CD4-positive, alpha-beta T cell treated with Interleukin-6 at 100 ng/mL for 8 hours (primary cell): ENCODE measurements at places on chromosomes 11 and 22.

- no peak for DNase-seq
Measured at GRCh38 chr11:69089258-69089657, 40.5 kb downstream of the TPCN2 start.

GRCh38 chr11:70290361-70291065 lies 20.0 kb downstream of the PPFIA1 start:
- no peak for DNase-seq

DNA sequence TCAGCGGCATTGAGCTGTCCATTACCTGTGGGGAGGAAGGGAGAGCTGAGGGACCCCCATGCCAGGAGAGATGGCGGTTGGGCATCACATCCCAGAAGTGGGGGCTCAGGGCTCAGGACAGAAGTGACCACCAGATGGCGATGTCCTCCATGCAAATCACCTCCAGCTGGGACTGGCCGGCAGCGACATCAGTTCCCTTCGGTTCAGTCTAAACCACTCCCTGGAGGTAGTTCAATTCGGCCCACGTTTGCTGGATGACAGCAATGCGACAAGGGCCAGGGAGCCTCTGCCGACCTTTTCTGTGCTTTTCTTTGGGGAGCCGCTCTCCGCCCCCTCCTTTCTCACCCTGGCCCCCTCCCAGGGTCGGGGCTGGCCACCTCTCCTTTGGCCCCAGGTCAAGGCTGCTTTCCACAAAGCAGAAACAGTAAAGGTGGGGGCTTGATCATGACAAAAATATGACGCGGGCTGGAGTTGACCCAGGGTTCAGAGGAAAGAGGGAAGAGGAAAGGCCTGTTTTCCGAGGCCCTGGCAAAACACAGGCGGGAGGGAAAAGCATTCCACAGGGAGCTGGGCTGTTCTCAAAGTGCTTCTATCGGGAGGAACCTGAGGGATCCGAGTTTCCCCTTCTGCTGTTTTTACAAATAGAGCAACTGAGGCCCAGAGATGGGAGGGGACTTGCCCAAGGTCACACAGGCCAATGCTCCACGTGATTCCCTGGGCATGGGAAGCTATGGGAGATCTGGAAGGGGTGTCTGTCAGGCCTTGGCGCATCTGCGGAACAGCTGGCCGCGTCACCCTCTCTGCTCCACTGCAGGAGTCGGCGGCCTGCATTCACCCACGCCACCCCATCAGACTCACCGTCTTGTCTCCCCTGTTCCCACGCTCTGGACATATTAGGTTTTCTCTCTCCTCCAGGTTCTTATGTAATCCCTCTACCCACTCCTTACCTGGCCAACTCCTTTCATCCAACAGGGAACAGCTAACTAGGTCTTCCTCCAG lies 54.7 kb downstream of the FBXO7 start:
- peak; percentile 52 for DNase-seq

DNA sequence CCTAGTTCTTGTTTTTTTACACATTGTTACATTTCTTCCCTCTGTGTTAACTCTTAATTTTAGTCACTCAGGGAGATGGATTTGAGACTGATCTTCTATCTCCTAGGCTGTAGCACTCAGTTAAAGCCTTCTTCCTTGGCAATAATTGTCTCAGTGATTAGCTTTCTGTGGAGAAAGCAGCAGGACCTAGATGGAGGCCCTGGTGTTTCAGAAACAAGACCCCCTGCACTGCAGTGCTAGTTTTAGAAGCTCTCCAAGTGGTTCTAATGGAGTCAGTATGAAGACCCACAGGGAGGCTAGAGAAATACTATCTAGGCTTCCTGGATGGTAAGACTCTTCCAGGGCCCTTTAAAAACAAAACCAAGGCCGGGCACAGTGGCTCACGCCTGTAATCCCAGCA lies 4.1 kb upstream of the PC start:
- DNase-seq, result no peak

DNA sequence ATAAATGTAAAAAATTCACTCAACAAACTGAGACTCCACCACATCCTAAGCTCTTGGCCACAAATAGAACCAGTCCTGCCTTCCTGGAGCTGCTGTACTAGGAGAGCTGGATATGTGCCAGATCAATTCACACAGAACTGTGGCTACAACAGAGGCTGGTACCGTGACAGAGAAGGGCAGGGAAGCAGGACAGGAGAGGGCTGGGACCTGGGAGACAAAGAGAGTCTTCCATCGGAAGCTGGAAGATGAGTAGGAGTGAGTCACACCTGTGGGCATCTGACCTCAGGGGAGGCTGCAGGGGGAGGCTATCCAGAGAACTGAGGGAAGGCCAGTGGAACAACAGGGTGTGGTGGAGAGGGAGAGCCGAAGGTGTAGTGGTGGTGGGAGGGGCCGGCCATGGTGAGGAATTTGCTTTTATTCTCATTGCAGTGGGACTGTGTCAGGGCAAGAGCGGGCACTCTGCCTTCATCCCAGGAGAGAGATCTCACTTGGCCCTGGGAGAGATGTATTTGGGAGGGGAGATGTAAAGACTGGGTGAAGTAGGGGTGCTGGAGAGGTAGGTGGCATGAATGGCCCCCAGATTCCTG lies 1.9 kb upstream of the LTBP3 start:
- DNase-seq, result no peak

- no peak for DNase-seq
Measured at GRCh38 chr22:48181263-48181955, 1419.0 kb downstream of the TBC1D22A start.

DNA sequence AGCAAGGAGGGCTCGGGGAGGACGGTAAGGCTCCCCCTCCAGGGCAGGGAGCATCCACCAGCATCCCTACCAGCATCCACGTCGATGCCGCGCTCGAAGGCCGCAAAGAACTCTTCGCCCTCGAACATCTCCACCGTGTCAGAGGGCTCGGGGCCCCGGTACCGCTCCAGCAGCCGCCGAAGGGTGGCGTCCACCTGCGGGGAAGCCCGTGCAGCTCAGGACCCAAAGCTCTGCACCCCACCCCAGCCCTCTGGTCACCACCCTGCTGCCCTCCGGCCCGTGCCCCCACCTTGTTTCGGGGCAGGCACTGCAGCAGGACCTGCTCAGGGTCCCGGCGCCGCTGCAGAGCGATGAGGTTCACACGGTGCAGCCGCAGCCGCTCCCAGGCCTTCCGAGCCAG lies 2.4 kb upstream of the SLC25A22 start:
- no peak for DNase-seq

DNA sequence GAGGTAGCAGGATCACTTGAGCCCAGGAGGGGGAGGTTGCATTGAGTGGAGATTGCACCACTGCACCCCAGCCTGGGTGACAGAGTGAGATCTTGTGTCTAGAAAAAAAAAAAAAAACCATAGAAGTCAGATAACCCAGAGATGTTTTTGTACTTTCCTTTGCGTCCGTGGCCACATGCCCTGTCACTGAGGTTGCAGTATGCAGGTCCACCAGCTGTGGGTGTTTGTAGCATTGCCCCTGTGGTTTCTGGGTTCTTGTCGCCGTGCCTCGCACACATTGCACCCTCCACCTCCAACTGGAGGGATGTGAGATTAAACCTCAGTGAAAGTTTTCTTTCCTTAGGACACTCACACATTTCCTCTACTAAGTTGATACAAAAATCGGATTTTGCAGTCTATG lies 70.3 kb downstream of the TNRC6B start:
- DNase-seq, result peak; percentile 74

DNA sequence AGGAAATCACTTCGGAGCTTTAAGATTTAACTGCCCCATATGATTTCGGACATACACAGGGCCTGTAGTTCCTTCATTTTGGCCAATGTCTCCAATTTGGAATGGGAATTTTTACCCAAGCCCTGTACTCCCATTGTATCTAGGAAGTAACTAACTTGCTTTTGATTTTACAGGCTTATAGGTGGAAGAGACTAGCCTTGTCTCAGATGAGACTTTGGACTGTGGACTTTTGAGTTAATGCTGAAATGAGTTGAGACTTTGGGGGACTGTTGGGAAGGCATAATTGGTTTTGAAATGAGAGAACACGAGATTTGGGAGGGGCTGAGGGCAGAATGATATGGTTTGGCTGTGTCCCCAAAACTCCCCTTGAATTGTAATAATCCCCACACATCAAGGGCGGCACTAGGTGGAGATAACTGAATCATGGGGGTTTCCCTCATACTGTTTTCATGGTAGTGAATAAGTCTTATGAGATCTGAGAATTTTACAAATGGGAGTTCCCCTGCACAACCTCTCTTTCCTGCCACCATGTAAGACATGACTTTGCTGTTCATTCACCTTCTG lies 130.5 kb downstream of the LARGE1 start:
- DNase-seq, result no peak

DNA sequence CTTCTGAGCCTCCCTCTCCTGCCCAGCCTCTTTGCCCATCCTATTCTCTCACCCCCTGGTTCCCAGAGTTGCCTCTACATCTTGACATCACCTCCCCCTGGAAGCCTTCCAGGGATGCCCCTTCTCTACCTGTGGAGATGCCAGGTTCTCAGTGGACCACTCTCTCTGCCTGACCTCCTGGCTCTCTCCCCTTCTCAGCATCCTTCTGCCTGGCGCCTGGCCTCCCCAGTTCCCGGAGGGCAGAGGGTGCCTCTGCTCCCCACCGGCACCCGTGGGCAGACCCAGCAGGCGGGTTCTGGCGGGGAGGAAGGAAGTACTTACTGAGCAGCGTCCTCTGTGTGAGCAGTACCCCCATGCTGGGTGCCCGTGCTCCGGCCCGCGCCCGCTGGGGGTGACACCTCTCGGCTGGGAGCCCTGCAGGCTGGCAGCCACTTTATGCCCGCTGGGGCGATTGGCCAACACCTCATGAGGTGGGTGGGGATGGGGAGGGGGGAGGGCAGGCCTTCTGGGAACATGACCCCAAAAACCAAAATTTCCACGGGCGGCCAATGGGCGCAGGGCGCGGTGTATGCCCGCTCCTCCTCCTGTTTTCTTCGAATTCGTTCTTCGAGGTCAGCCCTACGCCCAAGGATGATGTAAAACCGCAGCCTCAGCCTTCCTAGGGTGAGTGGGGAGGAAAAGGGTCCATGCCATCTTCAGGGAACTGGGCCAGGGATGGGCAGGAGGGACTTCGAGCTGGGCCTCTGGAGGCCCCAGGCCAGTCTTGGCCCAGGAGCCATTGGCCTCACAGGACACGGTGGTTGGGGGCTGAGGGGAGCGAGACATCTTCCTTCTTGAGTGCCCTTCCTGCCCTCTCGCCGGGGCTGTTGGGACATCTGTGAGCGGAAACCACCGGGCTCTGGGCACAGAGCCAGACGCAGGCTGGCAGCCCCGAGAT lies at the start of gene OSM:
TSS of gene OSM (minus strand) at position 407 of the 937 bp plus-strand sequence. CDS start at position 355, 52 bp downstream.
- DNase-seq, result peak; percentile 71

GRCh38 chr11:128707681-128708080 lies 13.8 kb downstream of the FLI1 start:
- no peak for DNase-seq

GRCh38 chr11:117625237-117625636 lies 171.8 kb downstream of the DSCAML1 start:
- no peak for DNase-seq

DNA sequence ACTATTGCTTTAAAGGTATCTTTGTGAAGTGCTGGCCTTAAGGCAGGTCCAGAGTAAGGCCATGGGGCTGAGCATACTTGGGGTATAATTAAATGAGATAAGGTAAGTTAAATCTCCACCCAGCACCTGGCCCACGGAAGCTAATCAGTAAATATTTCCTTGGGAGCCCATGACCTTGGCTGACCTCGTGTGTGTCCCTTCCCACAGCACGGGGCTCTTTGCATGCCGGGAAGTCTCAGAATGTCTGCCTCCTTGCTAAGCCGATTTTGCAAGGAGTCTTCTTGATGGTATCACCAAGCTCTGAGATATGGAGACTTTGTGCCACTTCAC lies 46.5 kb downstream of the ADM start:
- no peak for DNase-seq

DNA sequence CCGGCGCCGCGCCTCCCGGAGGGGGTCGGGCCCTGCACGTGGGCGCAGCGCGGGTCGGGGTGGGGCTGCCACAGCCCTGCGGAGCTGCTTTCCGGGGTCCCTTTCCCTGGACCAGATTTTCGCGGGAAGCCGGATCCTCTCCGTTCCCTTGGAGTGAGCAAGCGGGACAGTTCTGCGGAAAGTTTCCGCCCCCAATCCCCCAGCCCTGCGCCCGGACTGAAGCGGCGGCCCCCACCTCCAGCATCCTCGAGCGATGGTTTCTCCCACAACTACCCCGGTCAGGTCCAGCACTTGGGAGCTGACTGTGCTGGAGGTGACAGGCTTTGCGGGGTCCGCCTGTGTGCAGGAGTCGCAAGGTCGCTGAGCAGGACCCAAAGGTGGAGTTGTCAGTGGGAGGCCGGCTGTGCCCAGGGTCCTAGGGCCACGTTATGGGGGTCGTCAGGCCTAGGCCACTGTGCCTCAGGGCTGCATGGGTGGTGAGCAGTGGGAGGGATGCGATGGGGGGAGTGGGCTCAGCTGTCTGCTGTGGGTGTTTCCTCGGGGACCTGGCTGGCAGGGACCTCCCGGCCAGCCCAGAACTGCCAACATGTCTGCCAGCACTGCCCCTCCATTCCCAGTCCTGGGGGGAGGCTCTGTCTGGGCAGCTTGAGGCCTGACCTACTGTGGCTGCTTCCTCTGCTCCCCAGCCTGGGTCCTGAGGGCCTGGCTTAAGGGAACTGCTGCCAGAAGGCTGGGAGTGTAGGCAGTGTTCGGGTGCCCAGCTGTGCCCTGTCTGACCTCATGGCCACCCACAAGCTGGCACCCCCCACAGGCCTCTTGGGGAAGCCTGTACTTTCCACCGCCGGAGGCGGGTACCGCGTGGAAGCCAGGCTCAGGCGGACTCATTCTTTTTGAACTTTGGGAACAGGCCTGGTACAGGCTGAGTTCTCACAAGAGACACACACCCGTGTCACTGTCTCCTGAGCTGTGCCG lies 726 bp downstream of the ST3GAL4 start:
- no peak for DNase-seq

DNA sequence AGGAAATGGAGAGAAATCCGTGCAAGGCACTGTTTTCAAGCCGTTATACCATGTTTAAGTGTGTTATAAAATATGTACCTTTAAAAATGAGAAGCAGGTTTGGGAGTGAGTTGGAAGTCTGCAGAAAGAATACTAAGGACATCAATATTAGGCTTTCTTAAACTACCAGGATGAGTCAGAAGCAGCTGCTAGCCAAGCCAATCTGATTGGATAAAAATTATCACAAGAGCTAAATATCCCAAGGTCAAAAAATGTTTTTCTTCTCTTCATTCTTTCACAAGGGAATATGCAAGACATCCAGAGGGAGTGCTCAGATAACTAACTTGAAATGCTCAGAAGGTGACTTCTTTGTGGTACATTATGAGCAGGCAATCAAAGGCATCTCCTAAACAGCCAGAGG lies 19.3 kb upstream of the CKAP5 start:
- DNase-seq, result no peak

- DNase-seq, result no peak
Measured at GRCh38 chr22:49305966-49306631, 521.6 kb downstream of the BRD1 start.

DNA sequence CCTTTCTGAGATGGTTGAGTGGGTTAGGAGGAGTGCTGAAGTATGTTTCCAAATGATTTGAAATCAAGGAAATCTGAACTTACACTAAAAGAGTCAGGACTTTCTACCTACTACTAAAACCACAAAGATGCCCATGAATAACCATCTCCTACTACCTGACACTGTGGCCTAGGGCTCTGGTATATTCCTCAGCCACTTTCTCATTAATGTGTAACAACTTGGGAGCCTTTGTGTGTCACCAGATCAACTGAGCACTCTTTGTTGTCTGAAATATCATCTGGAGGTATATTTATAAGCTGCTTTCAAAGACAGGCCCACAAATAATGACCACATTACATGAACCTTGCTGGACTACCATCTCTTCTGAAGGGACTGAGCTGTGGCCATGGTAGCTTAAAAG lies 43.9 kb downstream of the RELT start:
- DNase-seq, result no peak
